Mammary epithelial cell (primary cell): ENCODE measurements at places on chromosomes 13 and 19.

DNA sequence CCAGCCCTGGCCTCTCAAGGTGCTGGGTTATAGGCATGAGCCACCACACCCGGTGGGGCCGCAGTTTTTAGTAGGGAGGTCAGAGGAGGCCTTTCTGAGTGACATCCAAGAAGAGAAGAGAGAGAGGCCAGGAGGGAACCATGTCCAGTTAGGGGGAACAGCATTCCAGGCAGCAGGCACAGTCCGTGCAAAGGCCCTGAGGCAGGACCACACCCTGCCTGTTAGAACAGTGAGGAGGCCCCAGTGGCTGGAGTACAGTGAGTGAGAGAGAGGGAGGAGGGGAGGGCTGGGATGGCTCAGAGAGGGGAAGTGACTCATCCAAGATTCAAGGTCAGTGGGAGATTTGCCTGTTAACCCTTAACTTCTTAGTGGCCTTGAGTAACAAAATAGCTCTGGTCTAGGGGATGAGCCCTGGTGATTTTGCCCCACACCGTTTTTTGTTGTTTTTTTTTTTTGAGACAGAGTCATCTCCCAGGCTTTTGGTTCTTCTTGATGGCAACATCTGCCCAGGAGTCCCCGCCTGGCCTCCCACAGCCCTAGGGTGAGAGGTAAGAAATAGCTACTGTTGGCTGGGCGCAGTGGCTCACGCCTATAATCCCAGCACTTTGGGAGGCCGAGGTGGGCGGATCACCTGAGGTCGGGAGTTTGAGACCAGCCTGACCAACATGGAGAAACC is 2.7 kb upstream of the PLIN3 start:
- DNase-seq: peak; percentile 90

DNA sequence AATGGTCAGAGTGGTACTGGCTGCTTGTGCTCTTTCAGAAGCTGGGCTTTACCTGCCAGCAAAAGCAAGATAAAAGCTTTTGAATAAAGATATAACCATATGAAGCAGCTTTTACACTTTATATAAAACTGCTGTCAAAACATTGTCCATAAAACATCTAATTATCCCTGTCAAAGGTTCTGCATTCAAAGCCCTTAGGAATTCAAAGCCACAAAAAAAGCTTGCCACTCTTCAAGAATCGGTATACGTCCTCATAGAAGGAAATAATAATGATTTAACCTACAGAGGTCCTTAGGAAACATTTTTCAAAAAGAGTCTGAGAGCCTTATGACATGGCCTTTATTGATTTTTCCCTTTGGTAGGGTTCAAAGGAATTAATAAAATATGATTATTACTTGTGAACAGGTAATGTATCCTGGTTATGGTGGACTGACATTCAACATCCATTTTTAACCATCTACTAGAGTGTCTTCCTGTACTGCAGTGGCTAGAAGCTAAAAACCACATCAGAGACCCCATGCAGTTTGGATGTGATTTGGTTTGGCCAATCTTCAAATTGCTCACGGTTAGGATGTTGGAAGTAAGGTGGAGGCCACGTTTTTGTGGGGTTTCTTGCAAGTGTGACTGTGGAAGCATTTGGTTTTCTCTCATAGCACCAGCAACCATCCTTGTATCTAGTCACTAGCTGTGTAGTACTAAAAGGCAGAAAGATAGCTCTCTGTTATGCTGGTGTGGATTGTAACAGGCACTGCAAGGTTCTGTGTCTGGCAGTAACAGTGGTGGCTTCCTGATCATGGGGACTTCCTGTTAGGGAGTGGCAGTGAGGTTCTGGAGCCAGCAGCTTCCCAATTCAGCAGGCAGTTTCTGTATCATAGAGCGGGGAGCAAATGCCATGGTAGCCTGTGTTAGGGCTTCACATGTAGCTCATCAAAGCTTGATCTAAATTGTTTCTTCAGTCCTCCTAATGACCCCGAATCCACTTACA is 441.5 kb downstream of the DIAPH3 start:
- no peak for DNase-seq

GRCh38 chr19:29626386-29626785 is 20.3 kb downstream of the POP4 start:
- DNase-seq: no peak

- peak; percentile 44 for DNase-seq
Observed at GRCh38 chr19:27860309-27860934, 1352.5 kb downstream of the UQCRFS1 start.

DNA sequence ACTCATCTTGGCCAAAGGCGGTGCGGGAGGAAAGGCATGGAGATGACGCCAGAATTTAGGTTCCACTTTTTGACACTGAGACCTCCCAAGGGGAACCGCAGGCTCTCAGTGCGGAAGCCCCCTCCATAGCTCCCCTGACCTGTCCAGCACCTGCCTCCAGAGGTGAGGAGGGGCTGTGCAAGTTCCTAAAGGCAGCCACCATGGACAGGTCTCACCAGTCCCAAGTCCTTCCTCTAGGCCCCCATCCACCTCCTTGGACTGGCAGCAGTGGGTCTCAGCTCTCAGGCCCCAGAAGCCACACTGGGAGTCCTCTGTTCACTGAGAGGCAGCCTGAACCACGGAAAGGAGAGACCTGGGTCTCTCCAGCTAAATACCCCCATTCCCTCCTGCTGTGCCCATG is 31.6 kb upstream of the TSHZ3 start:
- no peak for DNase-seq

DNA sequence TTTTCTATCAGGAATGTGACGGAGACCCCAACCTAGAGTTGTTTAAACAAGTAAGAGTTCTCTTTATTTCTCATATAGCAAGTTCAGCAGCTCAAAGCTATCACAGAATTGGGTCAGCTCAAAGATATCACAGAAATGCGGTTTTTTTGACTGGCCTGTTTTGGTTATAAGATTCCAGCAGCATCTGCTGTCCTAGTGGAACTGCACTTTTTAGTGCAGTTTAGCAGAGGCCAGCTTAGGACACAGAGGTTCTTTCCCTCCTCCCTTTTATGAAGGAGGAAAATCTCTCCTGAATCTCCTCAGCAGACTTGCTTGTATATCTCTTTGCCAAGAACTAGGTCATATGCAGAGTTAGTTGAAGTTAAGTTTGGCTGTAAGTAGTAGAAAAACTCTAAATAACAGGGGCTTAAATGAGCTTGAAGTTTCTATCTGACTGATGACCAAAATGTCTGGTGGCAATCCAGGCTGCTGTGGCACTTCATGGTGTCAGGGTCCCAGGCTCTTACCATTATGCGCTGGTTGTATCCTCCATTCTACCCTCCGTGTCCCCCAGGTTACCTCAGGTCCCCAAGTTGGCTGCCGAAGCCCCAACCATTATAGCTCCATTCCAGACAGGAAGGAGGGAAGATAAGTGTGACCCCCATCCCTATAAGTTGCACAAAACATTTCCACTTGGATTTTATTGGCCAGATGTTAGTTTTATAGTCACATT is 6.6 kb downstream of the PPP2R1A start:
- no peak for DNase-seq

- no peak for DNase-seq
Observed at GRCh38 chr19:56841193-56841543, 642 bp upstream of the PEG3 start.

DNA sequence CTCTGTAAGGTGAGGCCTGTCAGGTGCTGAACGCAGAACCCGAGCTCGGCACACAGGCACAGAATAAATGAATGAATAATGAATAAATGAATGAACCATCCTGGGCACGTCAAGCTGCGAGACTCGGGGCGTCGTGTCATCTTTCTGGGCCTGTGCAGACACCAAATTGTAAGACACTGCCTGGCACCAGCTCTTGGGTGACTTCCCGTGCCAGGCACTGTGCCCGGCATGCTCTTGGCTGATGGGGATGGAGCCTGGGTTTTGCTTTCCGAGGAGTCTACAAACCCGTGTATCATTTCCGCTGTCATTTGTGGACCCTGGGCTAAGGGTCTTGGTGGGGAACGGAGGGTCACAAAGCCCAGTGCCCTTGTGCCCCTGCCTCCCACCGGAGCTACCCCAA is 43.9 kb downstream of the CELF5 start:
- no peak for DNase-seq

GRCh38 chr13:112202966-112203365 is 136.0 kb downstream of the SOX1 start:
- no peak for DNase-seq

GRCh38 chr19:46369817-46370216 is 22.9 kb downstream of the PPP5C start:
- peak; percentile 87 for DNase-seq

DNA sequence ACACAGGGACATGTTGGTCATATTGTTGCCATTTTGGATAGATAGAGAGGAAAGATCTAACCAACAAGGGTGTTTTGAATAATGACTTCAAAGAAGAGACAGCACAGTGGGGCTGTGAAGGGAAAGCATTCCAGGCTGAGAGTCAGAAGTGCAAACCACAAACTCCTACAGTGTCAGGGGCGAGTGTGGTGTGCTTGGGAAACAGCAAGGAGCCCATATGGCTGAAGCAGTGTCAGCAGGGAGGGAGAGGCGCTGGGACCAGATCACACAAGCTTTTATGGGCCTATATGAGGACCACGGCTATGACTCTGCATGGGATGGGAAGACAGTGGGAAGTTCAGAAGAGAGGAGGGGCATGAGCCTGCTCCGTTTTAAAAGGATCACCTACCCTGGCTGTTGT is 166.4 kb downstream of the MYO16 start:
- DNase-seq: no peak

DNA sequence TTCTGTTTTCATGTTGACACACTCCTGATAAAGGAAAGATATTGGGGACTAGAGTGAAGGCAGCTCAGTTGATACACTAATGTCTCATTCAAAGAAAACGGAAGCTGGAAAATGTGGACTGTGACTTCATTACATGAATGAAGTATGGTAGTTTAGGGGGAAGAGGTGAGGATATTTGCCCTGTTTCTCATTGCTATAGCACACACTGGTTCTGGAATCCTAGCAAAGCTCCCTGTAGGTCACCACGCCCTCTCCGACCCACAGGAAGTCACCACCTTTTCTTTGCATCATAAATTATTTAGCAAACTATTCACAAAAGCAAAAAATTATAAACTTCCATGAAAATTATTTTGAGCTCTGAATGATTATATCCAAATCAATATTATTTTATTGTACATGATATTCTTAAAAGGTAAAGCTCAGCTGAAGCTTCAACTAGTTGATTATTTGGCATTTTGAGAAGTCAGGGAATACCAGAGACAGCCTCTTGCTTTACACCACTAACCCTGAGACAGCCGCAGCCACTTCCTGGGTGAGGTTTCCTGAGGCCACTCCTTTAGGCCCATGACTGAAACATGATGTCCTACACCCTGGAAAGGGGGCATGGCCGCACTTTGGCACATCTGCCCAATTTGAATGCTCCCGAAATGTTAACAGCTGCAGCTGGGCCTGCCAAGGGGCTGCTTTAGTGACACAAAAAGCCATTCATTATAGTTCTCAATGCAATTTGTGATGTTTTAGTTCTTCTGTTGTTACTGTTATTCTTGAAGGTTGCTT is 50.0 kb upstream of the WDFY2 start:
- peak; percentile 35 for DNase-seq

- DNase-seq: no peak
Observed at GRCh38 chr13:57056601-57057180, 84.0 kb upstream of the PRR20A start.

GRCh38 chr13:110411688-110412059 is 104.6 kb downstream of the COL4A2 start:
- no peak for DNase-seq

DNA sequence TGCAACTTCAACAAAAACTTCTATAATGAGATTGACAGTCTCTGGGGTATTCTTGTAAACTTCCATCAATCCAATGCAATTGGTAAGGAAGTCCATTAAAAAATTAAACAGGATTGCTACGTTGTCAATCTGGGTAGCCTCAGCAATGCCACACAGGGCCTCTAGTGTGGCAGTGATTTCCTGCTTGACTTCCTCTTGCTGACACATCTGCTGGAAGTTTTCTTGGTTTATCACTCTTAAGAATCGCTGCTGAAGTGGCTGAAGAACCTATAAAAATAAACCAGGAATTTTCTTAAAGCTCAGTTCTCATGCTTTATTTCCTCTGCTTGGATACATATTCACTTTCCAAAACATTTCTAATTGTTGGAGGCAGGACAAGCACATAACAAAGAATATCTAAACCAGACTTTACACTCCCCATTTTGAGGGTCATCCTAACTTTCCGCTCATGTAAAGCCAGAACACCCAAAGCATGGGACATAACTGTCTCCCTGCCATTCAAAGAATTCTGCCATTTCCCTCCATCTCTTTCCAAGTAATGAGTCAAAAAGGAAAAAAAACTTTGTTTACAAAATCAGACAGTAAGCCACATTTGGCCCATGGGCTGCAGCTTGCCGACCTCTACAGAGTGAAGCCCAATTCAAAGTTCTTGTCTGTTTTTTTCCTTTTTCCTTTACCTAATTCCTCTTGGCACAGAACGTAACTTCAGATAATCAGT is 23.2 kb upstream of the EEF1AKMT1 start:
- DNase-seq: no peak

- no peak for DNase-seq
Observed at GRCh38 chr13:26344980-26345379, 91.1 kb downstream of the CDK8 start.

GRCh38 chr19:49908480-49909420 is 12.1 kb upstream of the IL4I1 start:
- no peak for DNase-seq

- no peak for DNase-seq
Observed at GRCh38 chr13:45889590-45890243, 38.2 kb upstream of the SIAH3 start.

GRCh38 chr13:98875146-98875729 is 102.6 kb downstream of the DOCK9 start:
- no peak for DNase-seq

- DNase-seq: no peak
Observed at GRCh38 chr19:55325172-55325571, at the start of gene TMEM150B. Gene TMEM150B (minus strand): TSS chr19:55325341. CDS start chr19:55321036, 4,305 bp downstream.

- DNase-seq: no peak
Observed at GRCh38 chr13:41025518-41025917, 6.4 kb upstream of the ELF1 start.

DNA sequence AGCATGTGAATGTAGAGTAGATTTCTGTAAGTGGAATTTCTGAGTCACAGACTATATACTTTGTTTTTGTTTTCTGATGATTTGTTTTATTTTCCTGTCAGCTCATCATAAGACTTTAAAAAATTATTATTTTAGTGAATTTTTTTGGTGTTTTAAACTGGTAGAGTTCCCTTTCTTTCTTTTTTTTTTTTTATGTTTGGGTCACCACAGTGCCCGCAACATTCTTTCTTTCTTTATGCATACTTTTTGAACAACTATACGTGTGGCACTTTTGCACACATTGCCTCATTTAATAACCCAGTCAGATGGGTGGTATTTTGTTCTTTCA is 46.0 kb downstream of the WDFY2 start:
- DNase-seq: no peak

GRCh38 chr19:6412061-6412446 is 12.6 kb downstream of the KHSRP start:
- DNase-seq: no peak

- no peak for DNase-seq
Observed at GRCh38 chr19:5154799-5155426, 185.7 kb downstream of the PTPRS start.

DNA sequence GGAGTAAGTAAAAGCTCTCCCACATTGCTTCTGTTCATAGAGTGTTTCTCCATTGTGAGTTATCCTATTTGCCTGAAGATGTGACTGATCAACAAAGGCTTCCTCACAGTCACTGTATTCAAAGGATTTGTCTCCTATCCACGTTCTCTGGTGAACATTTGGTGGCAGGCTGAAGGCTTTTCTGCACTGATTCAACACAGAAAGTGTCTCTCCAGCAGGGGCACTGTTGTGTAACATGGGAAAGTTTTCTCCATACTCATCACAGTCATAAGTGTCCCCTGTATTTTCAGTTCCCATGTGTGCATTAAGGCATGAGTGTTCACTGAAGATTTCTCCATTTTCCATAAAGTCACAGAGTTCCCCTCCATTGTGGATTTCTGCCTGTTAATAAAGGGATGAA is 17.6 kb downstream of the ZNF121 start:
- DNase-seq: no peak
